ENCODE measurements at places on chromosomes 7 and 10.
A peak's percentile ranks its signal among the peaks of the same experiment; 100 is the strongest.

- DNase-seq = no peak
Measured at GRCh38 chr7:51242007-51242691, 74.5 kb downstream of the COBL start.

DNA sequence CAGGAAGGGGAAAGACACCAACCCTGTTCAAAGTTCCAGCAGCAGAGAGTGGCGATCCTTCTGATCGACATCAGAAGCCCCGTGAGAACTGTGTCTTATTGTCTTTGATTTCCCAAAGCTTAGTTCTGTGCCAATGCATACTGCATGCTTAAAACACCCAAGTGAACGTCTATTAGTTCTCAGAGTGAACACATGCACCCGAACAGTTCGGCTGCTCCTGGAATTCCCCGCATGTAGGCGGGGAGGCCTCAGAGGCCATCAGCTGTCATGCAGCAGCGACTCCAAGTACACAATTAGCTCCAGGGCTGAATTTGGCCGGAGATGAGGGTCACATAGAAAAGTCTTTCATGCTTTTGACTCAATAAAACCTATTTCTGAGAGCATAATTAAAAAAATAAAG, 276.9 kb downstream of the ZMYND11 start:
- no peak for DNase-seq

GRCh38 chr7:120467676-120468075, 194.7 kb downstream of the KCND2 start:
- no peak for DNase-seq

GRCh38 chr10:84891631-84892030, 563.2 kb downstream of the CCSER2 start:
- no peak for DNase-seq

DNA sequence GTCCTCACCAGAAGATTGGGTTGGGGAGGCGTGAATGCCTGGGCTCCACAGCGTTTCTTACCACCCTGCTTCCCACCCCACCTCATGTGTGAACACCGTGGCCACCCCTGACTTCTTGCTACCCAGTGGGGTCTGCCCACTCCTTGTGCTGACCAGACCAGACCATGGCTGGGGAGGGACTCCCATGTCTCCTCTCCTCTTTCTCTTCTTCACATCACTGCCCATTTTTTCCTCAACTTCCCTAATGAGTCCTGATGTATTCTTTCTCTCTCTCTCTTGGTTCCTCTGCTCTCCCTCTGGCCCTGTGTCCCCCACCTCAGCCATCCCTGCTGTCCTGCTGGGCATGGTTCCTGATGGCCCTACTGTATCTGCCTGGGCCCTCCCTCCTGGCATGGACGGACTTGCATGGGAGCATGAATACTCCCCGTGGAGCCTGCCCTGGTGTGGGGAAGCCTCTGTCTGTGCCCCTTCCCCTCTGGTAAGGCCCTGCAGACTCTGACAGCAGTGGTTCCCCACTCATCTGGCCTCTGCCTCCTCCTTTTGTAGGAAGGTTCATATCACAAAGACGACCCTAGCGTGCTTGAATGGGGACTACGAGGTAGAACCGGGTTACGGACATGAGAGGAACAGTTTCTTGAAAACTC, 85.5 kb downstream of the ADCY1 start:
- DNase-seq = no peak

DNA sequence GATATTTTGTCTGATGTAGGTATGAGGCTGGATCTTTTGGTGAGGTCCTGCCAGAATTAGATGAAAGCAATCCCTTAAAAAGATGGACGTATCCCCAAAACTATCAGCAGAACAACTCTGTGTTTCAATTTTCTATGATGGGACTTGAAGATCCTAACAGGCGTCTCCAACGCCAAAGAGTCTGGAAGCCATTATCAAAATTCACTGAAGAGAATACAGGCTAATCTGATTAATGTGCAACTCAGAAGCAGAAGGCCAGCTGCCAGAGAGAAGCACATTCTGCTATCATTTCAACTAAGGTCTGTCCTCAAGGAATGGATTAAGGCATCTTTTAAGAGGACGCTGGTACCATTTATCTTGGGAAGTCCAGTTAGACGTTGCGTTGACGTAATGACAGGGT, 119.7 kb downstream of the FGFR2 start:
- no peak for DNase-seq

DNA sequence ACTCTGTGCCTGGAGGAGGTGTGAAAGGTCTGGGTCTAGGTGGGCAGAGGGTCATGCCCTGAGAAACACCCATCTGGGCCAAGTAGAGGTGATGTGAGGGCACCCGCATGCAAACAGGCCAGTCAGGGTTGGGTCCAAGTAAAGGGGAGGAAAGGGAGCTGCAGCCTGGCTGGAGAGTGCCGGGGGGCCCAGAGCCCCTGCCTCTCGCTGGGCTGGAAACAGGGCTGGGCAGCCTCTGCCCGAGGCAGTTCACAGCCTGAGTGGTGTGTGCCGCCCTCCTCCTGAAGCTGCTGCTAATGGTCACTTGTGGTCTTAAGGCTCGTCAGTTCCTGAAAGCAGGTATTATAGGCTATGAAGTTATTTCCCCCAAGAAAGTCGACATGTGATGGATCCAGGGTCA, 7.3 kb downstream of the CYP2E1 start:
- DNase-seq = no peak

- DNase-seq = peak; percentile 65
Measured at GRCh38 chr7:30727061-30727945, 24.6 kb upstream of the INMT start.

GRCh38 chr10:76435157-76435556, 1003.7 kb downstream of the LRMDA start:
- DNase-seq = no peak

- DNase-seq = no peak
Measured at GRCh38 chr10:70615211-70615610, 12.7 kb upstream of the PRF1 start.

- DNase-seq = no peak
Measured at GRCh38 chr10:73819081-73819480, 7.7 kb upstream of the NDST2 start.

GRCh38 chr10:58661336-58661735, 148.7 kb downstream of the BICC1 start:
- no peak for DNase-seq

DNA sequence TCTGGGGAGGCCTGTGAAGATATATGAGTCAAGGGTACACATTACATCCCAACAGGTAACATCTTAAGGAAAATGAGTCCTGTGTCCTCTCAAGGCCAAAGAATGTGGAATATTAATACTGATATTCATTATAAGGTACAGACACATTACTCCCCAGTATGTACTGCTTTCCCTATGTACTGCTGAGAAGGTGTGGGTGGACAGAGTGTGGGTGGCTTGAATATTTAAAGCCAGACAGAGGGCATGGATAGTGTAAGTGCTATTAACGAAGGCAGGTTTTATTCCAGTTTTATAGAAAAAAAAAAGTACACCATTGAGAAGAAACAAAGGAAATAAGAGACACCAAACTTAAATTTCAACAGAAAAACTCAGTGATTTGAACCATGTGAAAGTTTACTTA, 1054.4 kb downstream of the XPNPEP1 start:
- no peak for DNase-seq

DNA sequence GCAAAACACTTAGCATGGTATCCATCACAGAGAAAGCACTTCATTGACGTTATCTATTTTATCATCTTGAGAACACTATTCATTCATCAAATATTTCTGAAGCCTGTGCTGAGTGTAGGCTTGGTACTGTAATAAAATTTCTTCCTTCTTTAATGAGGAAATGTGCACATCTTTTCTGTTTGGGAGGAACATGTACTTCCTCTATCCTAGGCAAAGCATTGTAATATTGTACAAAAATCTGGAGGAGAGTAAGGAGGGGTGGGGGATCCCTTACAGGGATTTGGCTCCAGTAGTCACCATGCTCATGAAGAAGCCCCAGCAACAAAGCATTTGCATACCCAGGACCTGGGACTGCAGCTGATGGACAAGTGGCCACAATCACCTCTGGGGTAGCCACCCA, 39.9 kb upstream of the SORCS3 start:
- no peak for DNase-seq

GRCh38 chr10:128985036-128985435, 482.0 kb upstream of the MGMT start:
- DNase-seq = no peak

DNA sequence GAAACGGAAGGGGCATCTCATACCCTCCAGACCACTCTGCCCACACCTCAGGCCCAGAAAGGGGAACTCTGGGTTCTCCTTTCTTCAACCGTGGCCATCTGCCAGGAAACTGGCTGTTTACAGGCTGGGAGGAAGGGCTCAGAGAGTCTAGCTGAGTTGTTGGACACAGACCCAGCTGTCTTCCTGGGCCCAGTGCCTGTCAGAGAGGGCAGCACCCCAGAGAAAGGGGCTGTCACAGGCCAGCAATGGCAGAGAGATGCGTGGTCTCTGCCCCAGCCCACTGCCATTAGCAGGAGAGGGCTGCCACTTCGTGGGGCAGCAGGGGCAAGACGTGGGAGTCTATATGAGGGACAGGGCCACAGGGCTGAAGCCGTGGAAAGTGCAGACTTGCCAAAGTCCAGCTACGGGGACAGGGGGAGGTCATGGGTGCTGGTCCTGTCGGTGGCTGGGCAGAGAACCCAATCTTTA, 11.0 kb downstream of the GRID1 start:
- DNase-seq = no peak

GRCh38 chr7:76333511-76334101, 25.2 kb downstream of the YWHAG start:
- peak; percentile 13 for DNase-seq

GRCh38 chr7:80218723-80219122, 84.1 kb downstream of the GNAI1 start:
- no peak for DNase-seq

- no peak for DNase-seq
Measured at GRCh38 chr7:155342313-155342712, 44.6 kb downstream of the INSIG1 start.

GRCh38 chr10:25338271-25338670, 163.5 kb downstream of the GPR158 start:
- no peak for DNase-seq

DNA sequence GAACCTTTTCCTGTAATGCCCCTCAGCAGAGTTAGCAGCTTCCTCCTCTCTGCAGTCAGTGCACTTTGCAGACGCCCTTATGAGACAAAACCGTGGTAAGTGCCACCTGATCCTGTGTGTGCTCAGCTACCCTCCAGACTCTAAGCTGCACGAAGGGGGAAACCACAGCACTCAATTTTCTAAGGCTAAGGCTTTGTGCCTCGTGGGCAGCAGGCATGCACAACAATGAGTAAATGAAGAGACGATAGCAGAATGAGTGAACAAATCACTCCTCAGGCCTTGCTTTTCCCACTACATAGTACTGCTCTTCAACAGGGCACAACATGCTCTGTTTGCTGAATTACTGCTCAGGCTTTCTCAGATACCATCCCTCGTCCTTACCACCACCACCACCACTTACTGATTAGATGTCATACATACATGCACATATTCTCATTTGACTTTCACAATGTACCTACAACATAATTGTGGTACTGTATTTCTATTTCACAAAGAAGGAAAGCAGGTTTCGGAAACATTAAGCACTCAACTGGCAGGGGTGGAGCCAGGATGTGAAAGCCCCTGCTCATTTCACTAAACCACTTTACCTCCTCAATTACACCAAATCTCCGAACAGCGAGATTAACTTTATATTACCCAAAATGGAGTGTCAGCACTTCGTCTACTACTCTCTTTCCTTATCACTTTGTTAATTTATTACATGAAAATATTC, 85.4 kb downstream of the ICA1 start:
- DNase-seq = no peak

DNA sequence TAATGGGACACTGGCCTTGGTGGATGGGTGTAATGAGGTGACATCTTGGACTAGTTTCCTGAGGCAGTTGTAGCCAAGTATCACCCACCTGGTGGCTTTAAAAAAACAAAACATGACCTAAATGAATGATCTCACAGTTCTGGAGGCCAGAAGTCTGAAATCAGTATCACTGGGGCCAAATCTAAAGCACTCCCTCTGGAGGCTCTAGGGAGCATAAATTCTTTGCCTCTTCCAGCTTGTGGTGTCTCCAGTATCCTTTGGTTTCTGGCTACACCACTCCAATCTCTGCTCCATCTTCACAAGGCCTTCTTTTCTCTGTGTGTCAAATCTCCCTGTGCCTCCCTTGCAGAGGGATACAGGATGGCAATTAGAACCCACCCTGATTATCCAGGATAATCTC, 342.9 kb downstream of the CALN1 start:
- no peak for DNase-seq

DNA sequence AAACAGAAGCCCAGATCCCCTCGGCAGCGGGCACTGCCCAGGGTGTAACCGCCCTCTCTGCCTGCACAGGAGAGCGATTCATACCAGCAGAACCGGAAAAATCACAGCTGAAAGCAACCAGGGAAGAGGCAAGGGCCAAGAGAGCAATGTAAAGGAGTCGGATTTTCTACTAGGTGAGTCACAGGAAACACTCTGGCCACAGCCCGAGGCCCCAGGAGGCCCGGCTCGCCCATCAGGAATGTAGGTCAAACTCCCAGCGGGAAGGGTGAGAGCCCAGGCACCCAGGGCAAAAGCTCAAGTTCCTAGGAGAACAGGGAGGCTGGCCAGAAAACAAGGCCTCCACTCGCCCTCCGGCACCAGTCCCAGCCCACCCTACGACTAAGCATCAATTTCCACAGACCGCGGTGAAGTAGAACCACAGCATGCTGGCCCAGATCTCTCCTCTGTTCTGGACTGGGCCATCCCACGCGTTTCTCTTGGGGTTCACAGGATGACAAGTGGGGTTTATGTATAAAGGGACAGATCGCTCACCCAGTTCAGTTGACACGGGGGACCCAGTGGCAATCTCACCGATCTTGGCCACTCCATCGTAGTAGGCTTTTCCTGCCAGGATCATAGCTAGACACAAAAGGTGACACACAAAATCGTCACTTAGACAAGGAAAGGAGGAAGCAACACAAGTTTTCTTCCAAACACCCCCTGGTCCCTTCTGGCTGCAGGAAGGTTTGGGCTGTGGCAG, 46.2 kb downstream of the BAIAP2L1 start:
- no peak for DNase-seq

DNA sequence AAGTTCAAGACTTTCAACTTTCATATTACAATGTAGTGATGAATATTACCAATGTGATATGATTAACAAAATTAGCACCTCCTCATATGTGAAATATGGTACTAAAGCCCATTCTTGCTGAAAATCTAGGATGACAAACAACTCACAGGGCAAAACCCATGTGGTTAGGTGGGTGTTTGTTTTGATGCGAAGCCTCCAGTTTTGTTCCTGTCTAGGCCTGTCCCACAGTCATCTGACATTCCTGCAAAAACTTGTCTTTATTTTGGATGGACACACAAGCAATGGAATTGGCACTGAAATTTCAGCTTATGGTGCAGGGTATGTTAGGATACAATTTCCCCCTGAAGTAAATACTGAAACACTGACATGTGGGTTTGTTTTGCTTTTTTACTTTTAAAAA, 95.3 kb downstream of the PARD3 start:
- no peak for DNase-seq

DNA sequence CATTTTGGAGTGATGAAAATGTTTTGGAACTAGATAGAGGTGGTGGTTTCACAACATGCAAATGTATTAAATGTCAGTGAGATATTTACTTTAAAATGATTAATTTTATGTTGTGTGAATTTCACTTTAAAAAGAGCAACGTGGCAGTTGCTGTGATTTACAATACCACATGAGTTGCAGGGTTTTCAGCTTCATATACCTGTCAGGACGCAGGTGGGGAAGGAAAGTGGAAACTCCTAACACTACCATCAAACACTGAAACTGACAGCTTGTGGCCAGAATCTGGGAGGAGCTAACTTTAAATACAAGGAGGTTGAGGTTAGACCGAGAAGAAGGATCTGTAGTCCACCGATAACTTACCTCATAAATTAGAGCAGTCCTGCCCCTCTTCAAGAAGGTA, 168.9 kb upstream of the TMEM72 start:
- no peak for DNase-seq
